ENCODE measurements at places on chromosomes 3 and 15.

GRCh38 chr3:55624238-55624637, 137.1 kb upstream of the WNT5A start:
- DNase-seq: no peak

DNA sequence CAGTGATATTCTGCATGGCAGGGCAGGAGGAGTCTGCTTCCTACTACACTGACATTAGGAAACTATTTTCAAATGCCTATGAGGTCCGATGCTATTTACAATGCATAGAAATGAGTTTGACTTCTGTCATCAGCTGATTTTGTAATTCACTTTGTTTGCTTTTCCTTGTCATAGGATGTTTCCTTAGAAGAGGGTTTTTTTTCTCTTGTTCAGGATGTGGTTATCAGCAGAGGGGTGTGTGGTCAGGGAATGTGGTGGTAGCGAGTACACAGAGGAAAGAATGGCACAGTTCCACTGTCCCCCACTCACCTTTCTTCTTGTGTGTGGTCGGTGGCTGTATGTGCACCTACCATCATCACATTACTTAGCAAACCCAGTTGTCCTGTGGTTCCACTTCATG, 231.5 kb downstream of the LRTM1 start:
- no peak for DNase-seq

DNA sequence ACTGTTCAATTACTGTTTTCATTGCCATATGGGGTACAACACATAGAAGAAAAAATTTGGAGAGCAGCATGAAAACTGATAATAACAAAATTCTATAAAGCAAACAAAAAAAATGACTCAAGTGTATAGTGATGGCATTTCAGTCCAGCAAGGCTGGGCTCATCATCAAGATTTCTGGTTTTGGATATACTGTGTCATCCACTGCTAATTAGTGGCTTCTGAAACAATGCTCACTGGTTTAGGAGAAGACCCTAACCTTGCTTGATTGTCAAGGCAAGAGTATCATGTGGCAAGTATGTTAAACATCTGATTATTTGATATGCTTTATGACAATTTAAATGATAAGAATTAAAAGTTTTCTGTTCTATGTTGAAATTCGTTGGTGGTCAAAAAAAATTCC, 96.9 kb downstream of the RFX7 start:
- DNase-seq: no peak

DNA sequence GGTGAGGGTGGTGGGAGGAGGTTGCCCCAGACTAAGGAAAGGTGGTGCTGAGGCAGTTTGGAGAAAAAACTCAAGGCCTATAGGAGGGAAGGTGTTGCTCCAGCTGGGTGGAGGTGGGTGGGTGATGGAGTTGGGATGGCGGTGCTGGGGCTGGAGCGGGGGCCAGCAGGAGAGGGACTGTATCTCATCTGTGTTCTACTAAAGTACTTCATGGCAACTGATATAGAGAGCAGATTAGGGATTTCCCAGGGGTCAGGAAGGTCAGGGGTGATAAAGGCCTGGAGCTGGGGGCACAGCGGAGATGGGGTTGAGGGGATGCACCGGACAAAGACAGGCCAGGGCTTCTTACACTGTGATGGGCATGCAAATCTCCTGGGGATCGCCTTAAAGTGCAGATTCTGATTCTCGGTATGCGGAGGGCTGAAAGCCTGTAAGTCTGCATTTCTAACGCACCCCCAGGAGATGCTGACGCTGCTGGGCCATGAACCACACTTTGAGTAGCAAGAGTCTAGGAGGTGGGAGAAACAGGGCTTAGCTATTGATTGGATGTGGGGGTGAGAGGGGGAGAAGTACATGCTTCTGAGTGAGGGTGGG, 4.2 kb downstream of the KLHL40 start:
- no peak for DNase-seq

DNA sequence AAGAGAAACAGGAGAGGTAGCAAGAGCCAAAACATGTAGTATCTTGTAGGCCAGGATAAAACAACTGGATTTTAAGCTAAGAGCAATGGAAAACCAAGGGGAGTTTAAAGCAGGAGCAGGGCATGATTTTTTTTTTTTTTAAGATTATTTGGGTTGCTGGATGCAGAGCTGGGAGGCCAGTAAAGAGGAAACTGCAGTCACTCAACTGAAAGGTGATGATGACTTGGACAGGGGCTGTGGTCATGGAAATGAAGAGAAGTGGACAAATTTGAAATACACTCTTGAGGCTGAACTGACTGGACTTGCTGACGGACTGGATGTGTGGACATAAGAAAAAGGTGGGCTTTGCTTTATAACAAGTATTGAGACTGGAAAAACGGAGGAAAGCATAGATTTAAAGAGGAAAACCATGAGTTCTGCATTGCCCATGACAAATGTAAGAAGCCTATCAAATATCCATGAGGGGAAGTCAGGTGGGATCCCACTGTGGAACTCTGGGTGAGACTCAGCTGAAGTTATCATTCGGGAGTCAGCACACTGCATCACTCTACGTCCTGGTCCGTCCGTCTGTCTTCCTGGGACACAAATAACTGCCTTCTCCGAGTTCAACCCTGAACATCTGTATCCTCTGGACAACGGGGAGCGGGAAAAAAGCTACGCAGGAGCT, 688 bp downstream of the XPC start:
- DNase-seq: no peak

- DNase-seq: no peak
Measured at GRCh38 chr3:152193673-152194267, 75.0 kb upstream of the MBNL1 start.

DNA sequence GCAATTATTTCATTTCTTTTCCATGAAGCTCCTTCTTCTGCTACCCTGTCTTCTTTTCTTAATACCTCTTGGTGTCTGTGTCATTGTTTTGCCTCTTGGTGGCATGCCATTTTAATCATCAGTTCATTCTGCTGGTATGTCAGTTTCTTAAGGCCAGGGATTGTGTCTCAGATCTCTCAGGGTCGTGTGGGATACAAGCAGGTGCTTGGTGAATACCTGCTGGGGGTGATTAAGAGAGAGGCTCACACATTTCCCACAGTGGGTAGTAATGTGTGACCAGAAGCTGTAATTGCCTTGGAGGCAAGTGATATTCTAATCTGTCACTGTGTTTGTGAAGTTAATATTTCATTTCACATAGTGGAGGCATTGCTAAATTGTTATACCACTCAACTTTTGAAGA, 361.4 kb upstream of the TRIM42 start:
- DNase-seq: no peak

- no peak for DNase-seq
Measured at GRCh38 chr3:184042617-184043016, 10.2 kb upstream of the HTR3C start.

GRCh38 chr3:172047567-172048115, 8.3 kb downstream of the FNDC3B start:
- DNase-seq: no peak

DNA sequence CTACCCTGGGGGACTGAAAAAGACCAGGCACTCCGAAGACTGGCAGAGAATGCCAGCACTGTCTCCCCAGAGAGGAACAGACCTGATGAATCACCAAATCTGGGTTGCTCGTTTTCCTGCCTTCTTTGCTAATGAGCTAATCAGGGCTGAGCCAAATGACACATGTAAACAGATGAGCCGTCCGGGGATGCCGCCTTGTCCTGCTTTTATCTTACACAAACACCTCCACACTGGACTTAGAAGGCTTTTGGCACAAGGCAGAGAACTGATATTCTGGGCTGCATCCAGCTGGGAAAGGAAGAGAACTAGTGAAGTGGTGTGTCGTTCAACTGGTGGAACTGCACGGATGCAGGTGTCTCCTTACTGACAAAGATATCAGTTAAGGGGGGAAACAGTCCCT, 88.1 kb downstream of the MECOM start:
- no peak for DNase-seq

DNA sequence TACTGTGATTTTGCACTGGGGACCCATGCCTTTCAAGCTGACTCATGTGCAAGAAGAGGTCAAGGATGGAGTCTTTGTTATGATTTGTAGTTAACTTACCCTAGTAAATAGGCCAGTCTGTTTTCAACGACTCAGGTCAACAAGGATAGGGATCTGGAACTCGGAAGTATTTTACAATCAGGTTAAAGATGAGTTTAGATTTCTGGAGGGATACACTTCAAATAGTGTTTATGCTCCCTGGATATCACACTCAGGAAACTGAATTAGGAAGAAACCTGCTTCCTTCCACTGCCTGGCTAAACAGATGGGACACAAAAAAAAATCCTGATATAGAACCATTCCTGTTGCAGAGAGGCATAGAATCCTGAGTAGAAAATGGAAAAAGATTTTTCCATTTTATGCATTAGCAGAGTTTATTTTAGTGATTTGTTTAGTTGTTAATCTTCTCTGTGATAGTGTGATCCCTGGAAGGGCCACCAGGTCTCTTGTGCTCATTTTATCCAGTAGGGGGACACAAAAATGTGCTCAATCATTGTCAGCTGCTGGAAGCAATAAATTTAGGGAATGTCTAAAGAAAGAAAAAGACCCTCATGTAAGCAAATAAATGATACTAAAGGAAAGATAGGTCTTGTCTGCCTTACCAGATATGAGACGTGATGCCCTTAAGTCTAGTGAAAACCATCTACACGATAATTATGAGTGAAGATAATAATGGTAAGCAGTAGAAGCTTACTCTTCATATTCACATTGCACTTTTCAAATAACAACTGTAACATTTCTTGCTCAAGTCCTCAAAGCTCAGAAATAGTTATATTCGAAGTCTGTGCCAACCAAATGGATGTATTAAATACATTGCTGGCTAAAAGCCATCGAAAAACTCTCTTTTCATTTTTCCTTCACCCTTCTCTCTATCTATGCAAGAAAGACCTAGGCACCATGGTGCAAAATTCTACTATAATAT, 452.1 kb upstream of the KCNMB2 start:
- no peak for DNase-seq

DNA sequence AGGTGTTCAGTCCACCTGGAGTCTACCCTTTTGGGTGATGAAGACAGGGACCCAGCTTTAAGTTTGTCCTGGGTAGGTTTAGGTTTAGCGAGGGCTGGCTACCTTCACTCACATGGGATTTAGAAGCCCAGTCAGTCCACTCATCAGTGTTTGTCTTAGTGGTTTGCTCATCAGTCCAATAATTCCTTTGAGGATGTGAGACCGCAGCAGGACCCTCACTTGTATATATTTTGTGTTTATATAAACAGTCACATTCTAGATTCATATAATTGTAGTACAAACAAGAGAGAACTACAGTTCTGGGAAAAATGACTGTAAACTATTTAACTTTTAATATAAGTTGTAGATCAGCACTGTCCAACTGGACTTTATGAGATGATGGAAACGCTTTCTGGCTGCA, 18.2 kb downstream of the EFCC1 start:
- no peak for DNase-seq

DNA sequence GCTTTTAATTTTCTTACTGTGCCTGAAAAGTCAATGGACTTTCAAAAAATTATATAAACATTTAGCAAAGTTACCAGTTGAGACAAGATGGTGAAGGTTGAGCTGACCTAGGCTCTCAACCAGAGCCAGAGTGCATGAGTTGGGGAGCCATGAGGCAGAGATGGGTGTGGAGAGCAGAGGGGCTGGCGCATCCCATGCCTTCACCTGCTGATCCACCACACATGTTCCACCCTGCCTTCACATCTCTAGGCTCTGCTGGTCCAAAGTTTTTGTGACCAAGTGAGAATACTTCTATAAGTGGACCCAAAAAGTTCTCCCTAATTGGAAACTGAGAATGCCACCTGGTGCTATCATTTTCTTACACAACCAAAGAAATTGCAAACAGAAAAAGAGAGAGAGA, 47.3 kb downstream of the CCR3 start:
- no peak for DNase-seq

DNA sequence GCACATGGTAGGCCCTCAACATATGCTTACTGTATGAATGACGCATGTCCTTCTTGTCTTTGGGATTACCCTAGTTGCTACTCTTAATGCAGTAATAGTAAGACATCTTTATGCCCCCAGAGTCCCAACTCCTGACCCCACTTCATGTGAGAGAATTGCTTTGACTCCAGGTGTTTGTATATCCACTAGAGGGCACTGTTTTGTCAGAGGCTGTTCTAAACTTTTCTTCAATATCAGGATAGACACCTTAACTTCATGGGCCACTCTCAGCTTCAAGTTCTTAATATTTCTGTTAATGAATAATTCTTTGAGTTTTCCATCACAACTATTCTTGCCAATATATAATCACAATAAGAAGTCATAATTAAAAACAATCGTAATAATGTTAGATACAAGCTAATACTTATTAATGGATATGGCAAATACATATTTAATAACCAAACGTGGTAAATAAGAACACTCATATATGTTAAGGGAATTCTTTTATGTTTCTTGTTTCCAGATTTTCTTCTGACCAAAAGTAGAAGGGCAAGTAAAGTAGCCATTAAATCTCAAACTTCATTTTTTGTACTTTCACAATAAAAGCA, 337.2 kb upstream of the DNAJC19 start:
- DNase-seq: no peak

DNA sequence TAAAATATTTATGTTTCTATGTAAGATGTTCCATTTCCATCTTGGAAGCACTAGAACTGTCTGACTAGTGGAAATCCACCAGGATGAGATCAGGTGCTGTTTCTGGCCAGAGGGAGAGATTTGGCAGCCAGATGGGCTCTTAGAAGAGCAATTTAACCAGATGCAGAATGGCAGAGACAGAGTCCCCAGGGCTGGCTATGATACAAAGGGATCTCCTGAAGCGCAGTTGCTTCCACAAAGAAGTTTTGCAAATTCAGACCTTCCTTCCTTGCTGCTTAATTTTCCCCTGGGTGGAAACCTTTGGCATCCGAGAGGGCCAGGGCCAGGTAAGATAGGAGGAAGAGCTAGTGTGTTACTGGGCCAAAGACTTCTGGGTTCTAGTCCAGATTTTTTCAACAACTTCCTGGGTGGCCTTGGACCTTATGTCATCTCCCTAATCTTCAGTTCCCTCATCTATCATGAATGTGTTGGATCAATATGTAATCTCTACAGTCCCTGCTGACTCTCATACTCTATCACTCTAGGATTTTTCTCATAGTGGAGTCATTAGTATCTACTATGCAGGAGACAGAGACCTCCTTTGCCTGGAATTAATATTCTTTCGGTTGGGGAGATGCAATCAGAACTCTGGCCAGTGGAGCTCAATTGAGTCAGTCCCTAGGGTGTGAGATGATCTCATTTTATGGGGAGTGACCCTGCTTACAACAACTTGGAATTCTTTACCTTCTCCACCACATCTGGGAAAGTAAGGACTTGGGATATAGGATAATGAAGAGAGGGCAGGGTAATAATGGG, 41.1 kb upstream of the NDUFB4 start:
- no peak for DNase-seq

DNA sequence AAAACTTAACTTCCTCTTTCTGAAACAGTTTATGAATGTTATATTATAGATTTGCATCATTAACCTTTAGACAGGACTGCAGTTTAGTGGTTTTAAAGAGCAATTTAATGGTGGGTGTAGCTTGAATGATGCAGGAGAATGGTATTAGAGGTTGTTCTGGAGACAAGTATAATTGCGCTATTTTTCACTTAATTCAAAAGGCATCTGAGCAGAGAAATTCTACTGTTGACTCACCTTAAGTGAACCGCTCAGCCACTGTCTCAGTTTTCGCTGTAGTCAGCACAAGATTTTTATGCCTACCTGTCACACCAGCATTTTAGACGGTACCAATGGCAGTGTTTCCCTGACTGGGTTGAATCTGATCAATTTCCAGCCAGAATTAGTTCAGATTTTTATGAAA, 348.8 kb upstream of the DCBLD2 start:
- DNase-seq: no peak

GRCh38 chr3:64658001-64658400, 29.8 kb downstream of the ADAMTS9 start:
- DNase-seq: no peak

- DNase-seq: no peak
Measured at GRCh38 chr15:85482894-85483293, 102.5 kb downstream of the AKAP13 start.

GRCh38 chr3:84925571-84925970, 33.2 kb upstream of the CADM2 start:
- no peak for DNase-seq
